ENCODE measurements at places on chromosomes 12 and 14.

GRCh38 chr12:124637581-124637981 lies 70.2 kb upstream of the NCOR2 start:
- no peak for DNase-seq

DNA sequence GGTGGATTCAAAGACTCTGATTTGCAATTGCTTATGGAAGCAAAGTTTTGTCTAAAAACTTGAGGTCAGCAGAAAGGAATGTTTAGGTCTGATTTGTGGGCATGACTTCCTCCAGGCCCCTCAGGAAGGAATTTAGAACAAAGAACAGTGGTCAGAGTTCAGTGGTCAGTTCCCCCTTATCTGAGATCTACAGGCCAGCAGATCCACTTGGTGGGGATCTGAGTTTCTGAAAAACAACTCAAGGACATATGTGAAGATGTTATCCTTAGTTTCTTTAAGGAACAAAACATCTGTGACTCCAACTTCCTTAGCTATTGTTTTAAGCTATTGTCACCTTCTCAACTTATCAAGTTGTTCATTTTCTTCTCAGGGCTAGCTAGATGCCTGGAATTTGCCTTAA lies 28.0 kb upstream of the NAA30 start:
- no peak for DNase-seq

DNA sequence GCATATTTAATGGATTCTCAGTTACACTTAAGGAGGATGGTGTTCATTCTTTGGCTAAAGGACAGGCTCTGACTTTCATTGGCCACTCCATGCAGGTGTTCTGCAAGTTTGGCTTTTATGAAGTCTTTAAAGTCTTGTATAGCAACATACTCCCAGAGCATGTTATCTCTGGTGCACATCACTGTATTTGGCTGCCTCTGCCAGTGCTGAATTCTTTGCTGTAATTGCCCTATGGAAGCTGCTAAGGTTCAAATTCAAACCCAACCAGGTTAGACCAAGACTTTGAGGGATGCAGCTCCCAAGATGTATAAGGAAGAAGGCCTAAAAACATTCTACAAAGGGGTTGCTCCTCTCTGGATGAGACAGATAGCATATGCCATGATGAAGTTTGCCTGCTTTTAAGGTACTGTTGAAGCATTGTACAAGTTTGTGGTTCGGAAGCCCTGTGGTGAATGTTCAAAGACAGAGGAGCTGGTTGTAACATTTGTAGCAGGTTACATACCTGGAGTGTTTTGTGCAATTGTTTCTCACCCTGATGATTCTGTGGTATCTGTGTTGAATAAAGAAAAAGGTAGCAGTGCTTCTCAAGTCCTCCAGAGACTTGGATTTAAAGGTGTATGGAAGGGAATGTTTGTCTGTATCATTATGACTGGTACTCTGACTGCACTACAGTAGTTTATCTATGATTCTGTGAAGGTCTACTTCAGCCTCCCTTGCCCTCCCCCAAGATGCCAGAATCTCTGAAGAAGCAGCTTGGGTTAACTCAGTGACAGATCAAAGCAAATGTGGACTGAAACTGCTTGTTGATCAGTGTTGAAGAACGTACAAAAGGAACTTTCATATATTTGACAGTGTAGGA lies 19.4 kb downstream of the TMEM116 start:
- DNase-seq = no peak

DNA sequence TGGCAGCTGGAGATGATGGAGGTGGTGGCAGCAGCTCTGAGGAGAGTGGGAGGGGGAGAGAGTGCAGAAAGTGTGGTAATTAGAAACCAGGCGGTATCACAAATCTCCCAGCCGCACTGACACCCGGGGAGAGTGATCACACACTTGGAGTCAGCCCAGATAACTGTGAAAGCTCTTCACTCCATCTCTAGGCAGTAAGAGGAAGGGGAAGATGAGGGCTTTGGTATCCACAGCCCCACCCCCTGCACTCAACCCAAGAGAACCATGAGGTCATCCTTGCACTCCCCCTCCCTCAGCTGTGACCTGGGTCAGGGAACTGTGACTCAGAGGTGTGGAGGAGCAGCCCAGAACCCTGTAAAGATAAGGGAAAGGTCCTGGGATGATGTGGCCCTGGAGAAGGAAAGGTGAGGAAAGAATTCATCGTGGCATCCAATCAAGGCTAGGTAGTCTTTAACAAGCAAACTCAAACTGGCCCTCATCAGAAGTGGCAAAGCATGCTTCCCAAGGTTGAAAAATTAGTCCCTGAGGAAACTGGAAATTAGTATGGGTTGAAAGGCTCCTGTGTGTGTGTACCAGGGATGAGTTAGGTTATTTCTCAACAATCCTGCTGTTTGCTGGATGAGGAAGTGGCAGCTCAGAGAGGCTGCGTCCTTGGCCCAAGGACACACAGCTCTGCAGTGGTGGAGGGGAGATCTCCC lies 111.0 kb upstream of the LHX5 start:
- DNase-seq = no peak

DNA sequence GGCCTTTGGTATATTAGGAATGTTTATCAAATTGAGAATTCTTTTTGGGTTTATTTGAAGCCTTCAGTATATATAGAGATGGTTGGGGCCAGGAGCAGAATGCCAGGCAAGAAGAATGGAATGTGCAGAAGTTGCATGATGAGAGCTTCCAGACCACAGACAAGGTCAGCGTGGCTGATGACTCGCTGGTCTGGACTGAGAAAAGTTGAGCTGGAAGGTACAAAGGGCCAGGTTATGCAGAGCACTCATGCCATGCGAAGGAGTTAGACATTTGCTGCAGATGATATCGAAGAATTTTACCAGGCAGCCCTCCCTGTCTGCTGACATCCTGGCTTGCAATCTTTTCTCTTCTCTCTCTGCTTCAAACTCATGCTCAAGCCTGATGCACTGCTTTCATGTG lies 196.2 kb upstream of the ARHGAP5 start:
- DNase-seq = no peak
